ENCODE measurements at places on chromosomes 13 and 19.

- DNase-seq, result no peak
These were observed 96.1 kb upstream of the UQCRFS1 start for GRCh38 chr19:29308977-29309590.

DNA sequence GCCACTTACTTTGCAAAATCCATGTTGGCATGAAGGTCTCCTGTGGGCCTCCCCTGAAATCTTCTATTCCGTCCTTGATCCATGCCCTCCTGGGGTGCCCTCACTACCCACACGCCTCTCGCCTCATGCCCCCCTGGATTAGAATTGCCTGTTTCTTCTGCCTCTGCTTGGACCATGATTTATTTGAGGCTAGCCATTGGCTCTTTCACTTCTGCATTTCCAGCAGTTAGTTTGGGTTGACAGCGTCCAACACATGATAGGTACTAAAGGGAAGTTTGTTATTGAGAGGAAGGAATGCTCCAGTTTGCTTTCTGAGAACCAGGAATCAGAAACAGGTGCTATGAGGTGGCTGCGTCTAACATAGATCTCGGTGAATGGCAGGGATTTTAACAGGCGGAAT is 30.5 kb upstream of the TPTE2 start:
- DNase-seq, result no peak

DNA sequence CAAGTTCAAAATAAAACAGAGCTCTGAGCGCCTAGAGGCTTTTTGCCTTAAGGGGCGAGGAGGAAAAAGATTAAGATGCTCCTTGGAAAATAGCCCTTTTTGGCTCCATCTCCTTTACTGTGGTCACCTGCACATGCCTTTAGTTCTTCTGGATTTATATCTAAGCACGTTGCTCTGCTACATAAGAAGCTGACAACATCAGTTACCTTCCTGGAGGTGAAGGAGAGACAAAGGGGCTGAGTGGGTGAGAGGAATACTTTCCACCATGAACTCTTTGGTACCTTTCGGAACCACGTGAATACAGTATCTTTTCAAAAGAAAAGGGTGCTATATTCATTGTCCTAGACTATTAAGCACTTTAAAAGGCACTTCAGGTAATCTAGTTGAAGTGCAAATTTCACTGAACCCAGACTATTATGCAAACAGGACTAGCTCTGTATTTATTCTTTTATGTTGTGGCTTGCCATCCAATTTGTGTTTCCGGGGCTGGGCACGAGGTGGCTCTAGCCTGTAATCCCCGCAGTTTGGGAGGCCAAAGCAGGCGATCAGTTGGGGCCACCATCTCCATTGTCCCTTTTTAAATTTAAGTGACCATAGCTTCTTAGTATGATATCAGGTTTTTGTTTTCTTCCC is 201.5 kb downstream of the TM9SF2 start:
- no peak for DNase-seq

DNA sequence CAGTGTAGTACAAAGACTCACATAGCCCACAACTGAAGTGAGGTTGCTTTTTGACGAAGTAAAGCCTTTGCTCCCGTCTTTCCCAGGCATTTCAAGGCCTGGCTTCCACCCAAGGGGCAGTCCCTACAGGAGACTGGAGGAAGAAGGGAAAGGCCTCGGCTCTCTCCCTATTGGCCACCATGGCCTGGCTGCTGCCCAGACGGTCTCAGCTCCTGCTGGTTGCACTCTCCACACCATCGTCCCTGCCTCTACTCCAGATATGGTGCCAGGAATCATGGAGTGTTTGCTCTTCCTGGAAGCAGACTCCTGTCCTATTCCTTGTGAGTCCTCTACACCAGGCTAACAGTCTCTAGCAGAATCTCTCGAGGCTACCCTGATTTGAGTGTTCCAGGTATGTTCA is 124.1 kb upstream of the UQCRFS1 start:
- DNase-seq, result no peak

GRCh38 chr13:42170029-42170428 is 101.9 kb upstream of the AKAP11 start:
- no peak for DNase-seq

Data from cortex of kidney (tissue), 1 donor.